ENCODE measurements at places on chromosomes 7 and 10. TPM values are rescaled to one million over a fixed set of nuclear protein-coding genes. Genes with fewer than 3 reads are reported as not detected.

DNA sequence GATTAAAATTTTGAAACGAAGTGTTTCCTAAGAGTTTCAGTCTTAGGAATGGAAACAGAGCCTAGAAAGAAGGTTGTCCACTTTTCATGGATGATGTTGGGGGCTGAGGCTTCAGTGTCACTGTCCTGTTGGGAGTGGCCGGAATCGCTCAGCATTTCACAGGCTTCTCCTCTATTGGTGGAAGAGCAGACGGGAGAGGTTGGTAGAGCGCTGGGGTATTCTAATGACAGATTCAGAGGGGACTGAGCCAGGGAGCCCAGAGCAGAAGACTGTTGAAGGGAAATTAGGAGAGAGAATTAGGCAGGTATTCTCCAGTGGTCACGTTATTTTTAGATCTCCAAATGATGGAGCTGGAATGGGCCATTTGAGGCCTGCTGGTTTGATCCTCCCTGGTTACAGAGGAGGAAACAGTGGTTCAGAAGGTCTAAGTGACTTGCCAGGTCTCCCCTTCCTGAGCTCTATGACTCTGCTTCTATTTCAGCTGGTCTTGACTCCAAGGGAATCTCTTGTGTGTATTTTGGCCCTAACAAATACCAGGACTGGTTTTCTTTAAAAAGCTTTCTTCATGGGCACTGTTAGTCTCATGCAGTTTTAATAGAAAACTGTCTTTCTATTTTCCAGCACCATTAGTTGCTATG is 35.7 kb upstream of the EEPD1 start:
- no peak for DNase-seq

GRCh38 chr10:13627459-13628310 is 40.9 kb downstream of the PRPF18 start:
- DNase-seq: no peak

GRCh38 chr10:94666391-94667102 is 17.0 kb upstream of the CYP2C18 start:
- no peak for DNase-seq

DNA sequence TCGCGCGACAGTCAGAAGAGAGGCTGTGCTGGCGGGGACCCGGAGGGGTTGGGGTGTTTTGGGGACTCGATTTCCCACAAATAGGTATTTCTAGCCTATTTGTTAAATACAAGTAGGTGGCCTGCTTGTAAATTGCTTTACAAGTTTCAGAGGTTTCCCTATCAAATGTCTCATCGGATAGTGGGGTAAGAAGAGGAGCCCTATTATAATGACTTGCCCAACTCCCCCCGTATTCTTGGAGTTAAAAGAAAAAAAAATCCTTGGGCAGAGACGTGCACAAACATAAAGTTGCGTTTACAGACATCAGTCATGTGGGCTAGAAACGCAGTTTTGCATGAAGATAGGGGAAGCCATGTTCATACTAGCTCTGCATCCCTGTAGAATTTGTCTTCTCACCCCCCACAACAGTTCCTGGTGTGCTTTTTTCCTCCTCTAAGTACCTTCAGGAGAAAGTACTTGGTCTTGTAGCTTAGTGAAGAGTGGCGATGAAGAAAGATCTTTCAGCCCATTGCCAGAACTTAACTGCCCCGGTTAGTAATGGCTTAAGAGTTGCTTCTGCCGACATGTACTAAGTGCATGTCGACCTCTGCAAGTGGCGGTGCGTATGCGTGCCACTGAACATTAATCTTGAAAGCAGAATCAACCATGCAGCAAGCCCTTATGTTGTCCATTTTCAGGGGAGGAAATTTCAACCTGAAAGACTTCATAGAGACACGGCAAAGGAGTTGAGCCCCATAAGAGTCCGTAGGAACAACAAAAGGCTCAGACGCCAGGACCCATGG is 832 bp upstream of the TIAL1 start:
- no peak for DNase-seq

GRCh38 chr7:116576350-116577319 is 51.8 kb downstream of the CAV1 start:
- no peak for DNase-seq

GRCh38 chr7:74475243-74475986 is 21.7 kb downstream of the GTF2IRD1 start:
- DNase-seq: no peak

DNA sequence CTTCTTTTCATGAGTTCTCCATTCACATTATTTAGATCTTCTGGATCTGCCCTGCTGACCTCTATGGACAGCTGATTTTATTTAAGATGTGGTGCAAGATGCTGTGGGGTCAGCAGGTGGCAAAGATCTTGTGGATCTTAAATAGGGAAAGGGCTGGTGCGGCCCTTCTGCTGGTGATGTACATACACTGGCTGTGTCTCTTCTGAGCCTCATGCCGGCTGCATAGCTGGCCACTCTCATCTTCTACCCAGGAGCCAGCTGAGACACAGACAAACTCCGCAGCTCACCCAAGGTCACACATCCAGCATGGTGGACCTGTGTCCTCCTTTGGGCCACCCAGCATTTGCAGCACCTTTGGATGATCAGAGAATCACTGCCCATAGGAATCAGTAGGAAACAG is 9.7 kb downstream of the RBP3 start:
- no peak for DNase-seq

DNA sequence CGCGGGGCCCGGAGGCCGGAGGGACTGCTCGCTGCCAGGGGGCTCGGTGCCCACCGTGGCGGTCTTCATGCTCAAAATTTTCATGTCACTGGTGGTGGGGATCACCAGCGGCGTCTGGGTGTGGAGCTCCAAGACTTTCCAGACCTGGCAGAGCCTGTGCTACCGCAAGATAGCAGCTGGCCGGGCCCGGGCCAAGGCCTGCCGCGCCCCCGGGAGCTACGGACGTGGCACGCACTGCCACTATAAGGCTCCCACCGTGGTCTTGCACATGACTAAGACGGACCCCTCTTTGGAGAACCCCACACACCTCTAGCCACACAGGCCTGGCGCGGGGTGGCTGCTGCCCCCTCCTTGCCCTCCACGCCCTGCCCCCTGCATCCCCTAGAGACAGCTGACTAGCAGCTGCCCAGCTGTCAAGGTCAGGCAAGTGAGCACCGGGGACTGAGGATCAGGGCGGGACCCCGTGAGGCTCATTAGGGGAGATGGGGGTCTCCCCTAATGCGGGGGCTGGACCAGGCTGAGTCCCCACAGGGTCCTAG is 2.0 kb downstream of the FZD9 start:
- no peak for DNase-seq

DNA sequence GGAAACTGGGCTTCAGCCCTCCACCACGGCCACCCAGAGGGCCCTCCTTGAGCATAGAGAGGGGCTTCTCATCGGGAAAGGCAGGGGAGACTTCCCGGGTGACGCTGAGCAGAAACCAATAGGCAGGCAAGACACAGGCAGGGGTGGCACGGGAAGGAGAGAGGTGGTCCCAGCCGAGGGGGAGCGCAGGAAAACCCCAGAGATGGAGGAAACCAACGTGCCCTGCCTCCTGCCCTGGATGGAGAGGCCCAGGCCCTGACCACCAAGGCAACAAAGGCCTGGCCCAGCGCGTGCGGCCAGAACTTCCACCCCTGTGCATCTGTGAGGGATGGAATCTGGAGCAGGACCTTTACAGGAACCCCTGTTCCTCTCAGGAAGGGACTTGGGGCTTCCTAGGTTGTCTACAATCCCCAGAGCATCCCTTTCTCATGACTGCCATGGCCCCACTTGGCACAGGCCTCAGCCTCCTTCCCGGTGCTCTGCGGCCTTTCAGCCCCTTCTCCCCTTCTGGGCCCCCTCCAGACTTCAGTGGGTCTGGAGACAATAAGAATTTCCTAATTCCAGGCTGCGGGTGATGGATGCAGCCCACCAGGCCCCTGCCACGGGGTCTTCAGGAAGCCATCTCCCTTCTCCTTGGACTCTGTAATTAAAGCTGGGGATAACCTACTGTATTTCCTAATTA is 137.0 kb upstream of the RET start:
- peak; percentile 71 for DNase-seq

DNA sequence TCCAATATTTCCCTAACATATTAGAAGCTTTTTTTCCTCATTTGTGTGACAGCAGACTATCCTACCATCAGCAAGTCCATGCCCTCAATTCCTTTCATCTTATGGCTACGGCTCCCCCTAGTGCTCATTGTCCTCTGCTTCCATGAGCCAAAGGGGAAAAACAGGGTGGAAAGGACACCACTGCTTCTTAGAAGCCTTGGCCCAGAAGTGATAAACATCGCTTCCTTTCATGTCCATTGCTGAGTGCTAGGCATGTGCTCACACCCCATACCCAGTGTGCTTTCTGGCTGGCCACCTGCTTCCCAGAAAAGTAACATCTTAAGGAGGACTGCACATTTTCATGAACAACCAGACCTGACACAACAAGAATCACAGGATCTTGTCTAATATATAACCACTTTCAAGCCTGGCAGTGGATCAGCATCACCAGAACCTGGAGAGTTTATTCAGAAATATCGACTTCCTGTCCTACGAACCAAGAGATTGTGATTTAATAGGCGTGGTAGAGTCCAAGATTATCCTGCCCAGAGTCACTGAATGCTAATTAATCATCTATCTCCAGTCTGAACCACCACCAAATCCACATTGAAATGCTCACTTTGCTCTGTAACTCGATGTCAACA is 650.5 kb upstream of the SORCS1 start:
- DNase-seq: no peak

The RRP12 gene
- 27.0 TPM for total RNA-seq

The WEE2 gene
- not detected for total RNA-seq

The LUC7L2 gene
- 116 TPM for total RNA-seq

Measured in osteocyte (in vitro differentiated cells).